ENCODE measurements at places on chromosomes 5 and 9. TPM values are rescaled to one million over a fixed set of nuclear protein-coding genes. Genes with fewer than 3 reads are reported as not detected.

GLRA1 gene
- total RNA-seq, result not detected

SLC6A7 gene
- not detected for total RNA-seq

IFNA2 gene
- not detected for total RNA-seq

PCDHA12 gene
- under 0.01 TPM for total RNA-seq

MIGA2 gene
- 16.8 TPM for total RNA-seq

TPPP gene
- total RNA-seq, result 0.11 TPM

SOHLH1 gene
- total RNA-seq, result not detected

TRPM3 gene
- 0.11 TPM for total RNA-seq

ABO gene
- total RNA-seq, result 0.43 TPM

UBTD2 gene
- 24.3 TPM for total RNA-seq

LRRC70 gene
- 88.9 TPM for total RNA-seq

RORB gene
- not detected for total RNA-seq

TMEM215 gene
- not detected for total RNA-seq

PCDH12 gene
- total RNA-seq, result 18.7 TPM

CD274 gene
- 3.7 TPM for total RNA-seq

IL4 gene
- total RNA-seq, result not detected

STKLD1 gene
- 0.98 TPM for total RNA-seq

AIF1L gene
- total RNA-seq, result 0.77 TPM
